Psoas muscle (tissue), 8 donors: ENCODE measurements at places on chromosomes 2 and 18. TPM values are rescaled to one million over a fixed set of nuclear protein-coding genes. Genes with fewer than 3 reads are reported as not detected.
A peak's percentile ranks its signal among the peaks of the same experiment; 100 is the strongest.

The NTSR2 gene
- 0.18 TPM for total RNA-seq

The GPC1 gene
- 115 TPM for total RNA-seq

GRCh38 chr2:45614871-45615415 lies 3.9 kb upstream of the SRBD1 start:
- no peak for DNase-seq

GRCh38 chr2:169579044-169579443 lies 5.1 kb upstream of the PPIG start:
- DNase-seq = no peak

GRCh38 chr18:64219517-64219916 lies 70.6 kb upstream of the LINC00305 start:
- no peak for DNase-seq

DNA sequence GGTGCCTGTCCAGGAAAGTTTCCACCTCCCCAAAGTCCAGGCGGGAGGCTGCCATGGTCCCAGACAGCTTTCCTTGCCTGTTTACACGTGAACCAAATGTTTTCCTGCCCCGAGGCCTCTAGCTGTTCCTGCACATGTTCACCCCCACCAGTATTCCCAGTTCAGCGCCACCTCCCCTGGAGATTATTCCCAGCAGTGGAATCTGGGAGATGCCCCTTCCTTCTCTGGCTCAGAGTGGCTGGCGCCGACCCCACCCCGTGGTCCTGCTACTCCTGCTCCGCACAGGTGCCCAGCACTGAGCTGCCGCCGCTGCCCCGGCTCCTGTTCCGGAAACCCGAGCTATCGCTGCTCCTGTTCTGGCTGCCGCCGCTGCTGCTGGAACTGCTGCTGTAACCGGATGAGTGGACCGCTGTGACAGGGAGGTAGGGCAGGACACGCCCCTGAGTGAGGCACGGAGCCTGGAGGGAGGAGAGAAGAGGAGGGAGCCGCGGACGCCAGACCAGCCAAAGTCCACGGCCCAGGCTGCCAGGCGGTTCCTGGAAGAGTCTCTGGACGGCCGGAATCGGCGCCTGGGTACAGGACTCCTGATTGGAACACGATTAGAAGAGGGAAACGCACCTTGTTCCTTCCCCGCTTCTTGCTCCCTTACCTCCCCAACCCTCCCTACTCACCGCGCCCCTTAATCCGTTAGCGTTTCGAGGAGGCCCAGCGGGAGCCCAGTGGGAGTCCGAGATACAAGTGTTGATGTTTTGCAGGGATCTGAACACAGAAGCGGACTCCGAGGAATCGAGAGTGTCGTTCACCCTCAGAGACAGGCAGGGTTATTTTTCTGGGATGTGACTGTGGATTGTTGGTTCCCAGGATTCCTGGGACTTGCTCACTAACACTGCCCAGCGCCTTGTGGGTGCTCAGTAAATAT lies at the start of gene PDE11A:
PDE11A (minus strand) TSS at position 395 of the 919 bp plus-strand sequence; CDS start at position 55, 340 bp downstream.
- DNase-seq = peak; percentile 92
